ENCODE measurements at places on chromosomes 5 and 9. TPM values are rescaled to one million over a fixed set of nuclear protein-coding genes. Genes with fewer than 3 reads are reported as not detected.

Gene KIF12
- not detected for total RNA-seq

Gene TEX48
- not detected for total RNA-seq

- no peak for DNase-seq
These were observed 112.2 kb upstream of the LHFPL2 start for GRCh38 chr5:78760770-78761169.

GRCh38 chr5:123133438-123134100 is 44.5 kb downstream of the PRDM6 start:
- DNase-seq: no peak

DNA sequence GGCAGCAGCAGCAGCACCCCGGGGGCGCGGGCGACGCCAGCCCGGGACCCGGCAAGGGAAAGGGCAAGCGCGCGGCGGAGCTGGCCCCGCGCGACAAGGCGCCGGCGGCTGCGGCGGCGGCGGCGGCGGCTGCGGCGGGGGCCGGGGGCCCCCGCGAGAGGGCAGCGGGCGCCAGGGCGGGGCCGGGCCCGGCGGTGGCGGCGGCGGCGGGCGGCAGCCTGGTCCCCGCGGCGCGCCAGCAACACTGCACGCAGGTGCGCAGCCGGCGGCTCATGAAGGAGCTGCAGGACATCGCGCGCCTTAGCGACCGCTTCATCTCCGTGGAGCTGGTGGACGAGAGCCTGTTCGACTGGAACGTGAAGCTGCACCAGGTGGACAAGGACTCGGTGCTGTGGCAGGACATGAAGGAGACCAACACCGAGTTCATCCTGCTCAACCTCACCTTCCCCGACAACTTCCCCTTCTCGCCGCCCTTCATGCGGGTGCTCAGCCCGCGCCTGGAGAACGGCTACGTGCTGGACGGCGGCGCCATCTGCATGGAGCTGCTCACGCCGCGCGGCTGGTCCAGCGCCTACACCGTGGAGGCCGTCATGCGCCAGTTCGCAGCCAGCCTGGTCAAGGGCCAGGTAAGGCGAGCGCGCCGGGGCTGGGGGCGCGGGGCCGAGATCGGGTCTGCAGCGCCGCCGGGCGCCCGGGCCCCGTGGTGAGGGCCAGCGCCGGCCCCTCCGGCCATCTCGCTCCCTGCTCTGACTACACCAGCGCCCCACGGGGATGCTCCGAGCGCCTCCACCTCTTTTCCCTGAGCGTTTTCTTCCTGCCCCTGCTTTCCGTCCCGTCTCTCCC is at the start of gene UBE2QL1:
UBE2QL1 (plus strand) TSS at position 238 of the 843 bp plus-strand sequence; CDS start at position 273, 35 bp downstream.
- no peak for DNase-seq

GRCh38 chr9:97985058-97985861 is 2.1 kb downstream of the ANP32B start:
- peak; percentile 34 for DNase-seq

DNA sequence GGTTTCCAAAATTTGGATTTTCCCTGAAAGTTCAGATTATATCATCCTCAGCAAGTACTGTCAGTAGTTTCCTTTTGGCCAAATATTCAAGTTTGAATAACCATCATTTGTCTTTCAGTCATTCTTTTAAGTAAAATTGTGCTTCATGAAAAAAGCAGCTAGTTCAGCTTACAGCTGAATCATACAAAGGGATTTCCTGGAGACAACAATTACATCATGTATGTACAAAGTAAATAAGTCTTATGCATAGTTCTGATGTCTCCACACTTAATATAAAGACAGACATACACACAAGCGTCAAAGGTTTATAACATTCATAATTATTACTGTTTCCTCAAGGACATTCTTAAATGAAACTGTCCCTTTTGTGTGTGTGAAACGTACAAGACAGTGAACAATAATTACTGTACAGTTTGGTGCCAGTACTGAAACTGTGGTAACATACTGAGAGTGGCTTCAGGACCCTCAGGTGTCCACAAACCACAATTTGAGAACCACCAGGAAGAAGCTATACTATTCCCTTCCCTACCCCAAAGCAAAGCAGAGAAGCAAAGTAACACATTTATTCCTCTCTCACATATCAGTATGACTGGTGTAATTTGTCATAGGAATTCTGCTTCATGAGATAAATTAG is 746.6 kb downstream of the TAF11L14 start:
- no peak for DNase-seq

DNA sequence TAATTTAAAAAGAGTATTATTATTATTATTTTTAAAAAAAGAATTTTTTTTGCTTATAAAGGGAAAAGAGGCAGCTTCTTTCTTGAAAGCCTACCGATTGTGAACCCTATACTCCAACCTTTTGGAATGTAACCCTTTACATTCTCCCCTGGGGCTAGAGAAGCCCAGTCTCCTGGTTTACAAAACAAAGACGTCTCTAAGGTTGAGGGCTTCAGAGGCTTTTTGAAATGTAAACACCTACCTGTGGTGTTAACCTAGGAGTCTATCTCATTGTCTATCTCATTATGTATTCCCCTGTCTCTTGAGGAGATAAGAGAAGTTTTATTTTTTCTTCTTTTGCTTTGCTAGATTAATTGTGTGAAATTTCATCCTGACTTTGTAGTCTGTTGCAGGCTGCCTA is 4.7 kb downstream of the TNFSF8 start:
- DNase-seq: no peak

Gene PDGFRB
- 180 TPM for total RNA-seq

GRCh38 chr9:133918111-133918813 is 73.9 kb downstream of the VAV2 start:
- DNase-seq: no peak

Gene LHX2
- total RNA-seq: not detected

GRCh38 chr5:26329562-26330189 is 708.7 kb downstream of the CDH9 start:
- no peak for DNase-seq

DNA sequence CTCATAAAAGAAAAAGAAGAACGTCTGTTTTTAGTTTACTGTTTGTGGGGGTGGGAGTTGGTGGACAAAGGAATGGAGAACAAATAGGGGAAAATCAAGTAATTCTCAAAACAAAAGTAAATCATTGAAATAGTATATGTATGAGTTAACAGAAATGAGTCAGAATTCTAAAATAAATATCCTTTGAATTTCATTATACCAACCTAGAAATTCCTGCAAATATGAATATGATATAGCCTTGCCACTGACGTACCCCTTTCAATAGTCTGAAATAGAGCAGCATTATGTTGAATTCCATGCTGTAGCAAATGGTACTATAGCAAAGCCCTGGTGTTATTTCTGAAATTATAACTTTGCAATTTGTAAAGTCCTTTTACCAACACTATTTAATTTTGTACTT is 29.6 kb upstream of the DTWD2 start:
- no peak for DNase-seq

Gene HMGCS1
- 90.5 TPM for total RNA-seq

DNA sequence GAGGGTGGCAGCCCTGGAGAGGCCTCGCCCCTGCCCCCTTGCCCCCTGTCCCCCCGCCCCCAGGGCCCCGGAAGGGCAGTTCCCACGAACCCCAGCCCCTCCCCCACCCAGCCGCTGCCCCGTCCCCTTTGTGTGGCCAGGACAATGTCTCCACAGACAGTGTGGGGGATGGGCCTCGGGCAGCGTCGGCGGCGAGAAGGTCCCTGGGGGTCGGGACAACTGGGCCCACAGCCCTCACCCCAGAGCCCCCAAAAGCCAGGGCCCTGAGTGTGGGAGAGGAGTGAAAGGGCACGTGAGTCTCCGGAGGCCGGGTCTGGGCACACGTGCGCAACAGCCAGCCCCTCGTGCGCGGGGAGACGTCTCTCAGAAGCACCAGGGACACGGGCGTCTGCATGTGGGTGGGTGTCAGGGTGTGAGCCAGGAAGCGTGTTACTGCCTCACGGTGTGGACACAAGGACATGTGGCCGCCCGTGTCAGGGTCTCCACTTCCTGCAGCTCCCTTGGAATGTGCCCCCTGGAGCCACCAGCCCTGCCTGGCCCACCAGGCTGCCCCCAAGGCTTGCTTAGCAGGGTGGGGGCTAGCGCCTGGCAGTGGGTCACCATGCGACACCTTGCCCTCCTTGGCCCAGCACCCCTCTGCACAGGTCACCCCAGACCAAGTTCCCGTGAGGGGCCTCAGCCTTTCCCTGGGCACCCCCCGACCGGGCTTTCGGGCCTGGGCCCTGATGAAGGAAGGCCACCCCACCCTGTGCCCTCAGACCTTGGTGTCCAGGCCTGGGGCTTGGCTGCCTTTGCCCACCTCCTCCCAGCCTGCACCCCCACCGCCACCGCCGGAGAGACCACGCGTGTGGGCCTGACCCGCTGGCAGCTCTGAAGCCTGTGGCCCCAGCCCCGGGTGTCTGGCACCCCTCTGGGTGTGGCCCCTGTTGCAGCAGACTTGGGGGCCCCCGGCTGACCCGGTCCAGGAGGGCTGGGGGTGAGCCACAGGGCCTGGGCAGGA is 12.8 kb upstream of the NRARP start:
- no peak for DNase-seq

- DNase-seq: peak; percentile 55
These were observed 59.2 kb downstream of the AP3B1 start for GRCh38 chr5:78235289-78235688.

DNA sequence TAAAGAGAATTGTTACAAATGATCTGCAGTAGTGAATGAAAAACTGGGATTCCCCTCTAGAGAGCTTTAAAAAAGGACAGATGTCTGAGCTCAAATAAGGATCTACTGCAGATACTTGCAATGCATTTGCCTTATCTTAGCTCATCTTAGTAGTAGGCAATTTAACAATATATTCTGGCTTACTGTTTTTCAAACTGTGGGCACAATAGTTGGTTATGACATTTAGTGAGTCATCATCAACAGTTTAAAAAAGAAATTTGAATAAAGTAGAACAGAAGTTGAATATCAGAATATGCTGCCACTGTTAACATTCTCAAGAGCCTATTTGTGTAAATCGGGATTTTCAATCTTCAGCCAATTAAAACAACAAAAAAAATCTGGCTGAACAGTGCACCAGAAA is 6.7 kb upstream of the CAST start:
- peak; percentile 46 for DNase-seq

Gene FAM151B
- total RNA-seq: 6.8 TPM

GRCh38 chr5:94623011-94623410 is 4.5 kb downstream of the SLF1 start:
- DNase-seq: peak; percentile 6

GRCh38 chr9:114928136-114928535 is 2.3 kb downstream of the TNFSF8 start:
- no peak for DNase-seq

GRCh38 chr5:159987031-159987674 is 21.8 kb upstream of the TTC1 start:
- DNase-seq: peak; percentile 50

GRCh38 chr9:96100385-96101300 is 201.3 kb downstream of the HSD17B3 start:
- DNase-seq: no peak

Gene PLCXD3
- total RNA-seq: 13.0 TPM

Gene MACIR
- total RNA-seq: 13.8 TPM

GRCh38 chr5:143113461-143113860 is 290.0 kb downstream of the NR3C1 start:
- DNase-seq: no peak

DNA sequence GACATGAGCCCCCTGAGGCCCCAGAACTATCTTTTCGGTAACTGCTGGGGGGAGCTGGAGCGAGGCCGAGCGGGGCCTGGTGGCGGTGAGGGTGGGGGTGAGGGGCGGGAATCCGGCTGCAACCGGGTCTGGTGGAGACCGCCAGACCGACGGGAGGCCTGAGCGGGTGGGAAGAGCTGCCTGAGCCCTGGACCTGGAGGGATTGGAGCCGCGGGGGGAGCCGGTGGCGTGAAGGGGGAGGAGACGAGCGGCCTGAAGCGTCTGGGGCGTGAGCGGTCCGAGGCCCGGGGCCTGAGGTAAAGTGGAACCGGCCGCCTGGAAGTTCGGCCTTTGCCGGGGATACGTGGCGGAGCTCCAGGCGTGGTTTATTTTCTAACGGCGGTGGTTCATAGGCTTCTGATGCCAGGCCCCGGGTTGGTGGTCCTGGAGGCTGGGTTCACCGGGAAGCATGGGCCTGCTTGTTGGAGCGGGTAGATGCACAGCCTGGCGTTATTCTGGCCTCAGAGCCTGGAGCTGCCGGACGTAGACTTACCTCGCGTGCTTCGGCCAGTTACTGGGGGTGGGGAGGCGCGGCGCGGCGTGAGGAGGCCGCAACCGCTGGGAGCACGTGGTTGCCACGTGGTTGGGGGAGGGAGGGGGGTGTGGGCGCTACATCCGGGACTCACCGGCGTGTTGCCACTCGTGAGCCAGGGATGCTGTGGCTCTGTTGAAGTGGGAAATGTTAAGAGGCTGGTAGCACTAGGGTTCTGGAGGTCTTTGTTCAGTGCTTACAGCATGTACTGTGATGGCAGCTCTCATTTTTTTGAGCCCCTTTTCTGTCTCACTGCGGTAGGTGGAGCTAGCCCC is 544 bp downstream of the NPM1 start:
- DNase-seq: peak; percentile 73

GRCh38 chr9:136538599-136539426 is 7.0 kb downstream of the NOTCH1 start:
- DNase-seq: no peak

DNA sequence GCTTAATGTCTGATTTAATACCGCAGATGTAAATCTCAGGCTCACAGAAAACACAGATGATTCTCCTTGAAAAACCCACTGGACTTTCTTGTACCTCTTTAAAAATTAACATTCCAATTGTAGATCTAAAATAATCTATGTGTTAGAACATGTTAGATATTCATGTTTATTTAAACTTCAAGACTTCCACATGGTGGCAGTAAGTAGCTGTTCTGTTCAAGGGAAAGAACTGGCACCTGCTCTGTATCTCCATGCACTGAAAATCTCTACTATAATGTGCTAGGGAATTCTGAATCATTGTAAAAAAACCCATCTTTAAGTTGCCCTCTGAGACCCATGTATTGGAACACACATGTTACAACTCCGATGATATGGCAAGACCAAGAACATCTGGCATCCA is 366.9 kb downstream of the DMRTA1 start:
- peak; percentile 59 for DNase-seq

GRCh38 chr5:96627792-96628398 is 34.3 kb upstream of the CAST start:
- no peak for DNase-seq

Gene SLC36A2
- total RNA-seq: not detected

Gene TSSK1B
- 1.4 TPM for total RNA-seq

DNA sequence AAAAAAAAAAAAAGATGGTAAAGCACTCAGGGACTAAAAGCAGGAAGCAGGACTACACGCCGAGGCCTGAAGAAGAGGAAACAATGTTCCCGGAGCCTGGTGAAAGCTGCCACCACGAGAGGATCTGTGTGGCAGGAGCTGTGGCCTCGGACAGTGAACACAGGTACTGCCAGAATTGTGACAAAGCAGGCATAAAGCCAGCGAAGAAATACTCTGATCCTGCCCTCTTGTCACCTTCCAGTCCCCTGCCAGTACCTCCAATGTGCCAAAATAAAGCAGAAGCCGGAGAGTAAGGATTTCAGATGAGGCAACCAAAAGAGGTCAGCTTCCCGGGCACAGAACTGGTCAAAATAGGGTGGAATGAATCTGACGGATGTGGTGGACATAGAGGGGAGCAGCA is 211.5 kb upstream of the TARS1 start:
- no peak for DNase-seq

Gene UTP15
- 31.2 TPM for total RNA-seq

GRCh38 chr5:9545136-9545991 is 511 bp downstream of the SEMA5A start:
- no peak for DNase-seq

GRCh38 chr5:118479285-118479684 is 509.1 kb downstream of the DTWD2 start:
- DNase-seq: no peak

Gene SLCO6A1
- not detected for total RNA-seq

Gene PARP8
- total RNA-seq: 8.2 TPM

Gene TAF11L7
- total RNA-seq: not detected

Data from fibroblast of the aortic adventitia (primary cell).